ENCODE measurements at places on chromosomes 16 and 17. TPM values are rescaled to one million over a fixed set of nuclear protein-coding genes. Genes with fewer than 3 reads are reported as not detected.

The AP1G1 gene
- 49.3 TPM for total RNA-seq

The WNT3 gene
- 2.1 TPM for total RNA-seq

DNA sequence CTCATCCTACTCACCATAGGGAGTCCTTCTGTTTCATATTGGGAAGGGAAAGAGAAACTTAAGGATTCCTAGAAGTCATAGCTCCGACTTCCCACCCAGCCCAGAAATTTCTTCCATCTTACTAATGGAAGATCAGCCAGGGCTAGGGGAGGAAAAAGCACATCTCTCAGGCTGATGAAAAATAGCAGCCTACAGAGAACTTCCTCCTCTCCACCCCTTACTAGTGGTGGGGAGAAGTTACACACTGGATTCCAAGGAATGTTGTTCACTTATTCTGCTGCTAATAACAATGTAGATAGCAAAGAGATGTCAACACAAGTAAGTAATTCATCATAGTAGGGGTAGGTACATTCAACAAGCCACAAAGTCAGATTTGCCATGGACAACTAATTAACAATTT lies 94.4 kb downstream of the SPACA3 start:
- DNase-seq, result no peak

The DPEP1 gene
- total RNA-seq, result not detected

The SHBG gene
- total RNA-seq, result 0.55 TPM

The ZSCAN10 gene
- not detected for total RNA-seq

DNA sequence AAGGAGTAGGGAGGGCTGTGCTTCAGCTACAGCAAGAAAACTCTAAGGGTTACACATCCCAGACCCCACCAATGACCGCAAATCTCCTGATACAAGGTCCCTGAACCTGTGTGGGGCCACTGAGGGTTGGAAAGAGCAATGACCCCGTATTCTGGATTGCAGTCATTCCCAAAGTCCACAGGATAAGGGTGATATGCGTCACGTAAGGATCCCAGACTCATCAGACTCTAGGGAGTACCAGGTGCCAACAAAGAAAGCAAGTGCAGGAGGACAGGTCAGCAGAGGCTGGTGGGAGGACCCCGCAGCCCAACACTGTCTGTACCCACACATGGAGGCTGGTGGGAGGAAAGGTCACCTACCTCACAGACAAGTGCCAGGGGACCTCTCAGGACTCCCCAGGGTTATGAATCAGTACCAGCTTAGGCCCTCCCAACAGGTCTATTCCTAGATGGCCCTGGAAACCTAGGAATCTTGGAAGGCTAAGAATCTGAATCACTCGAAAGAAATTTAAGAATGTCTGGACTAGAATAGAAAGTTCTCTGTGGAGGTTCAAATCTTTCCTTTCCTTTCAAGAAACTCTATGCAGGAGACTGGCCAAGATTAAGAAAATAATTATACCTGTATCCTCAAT lies 16.2 kb downstream of the PITPNA start:
- DNase-seq, result no peak

GRCh38 chr17:28744104-28744971 lies 527 bp downstream of the TRAF4 start:
- peak; percentile 68 for DNase-seq

DNA sequence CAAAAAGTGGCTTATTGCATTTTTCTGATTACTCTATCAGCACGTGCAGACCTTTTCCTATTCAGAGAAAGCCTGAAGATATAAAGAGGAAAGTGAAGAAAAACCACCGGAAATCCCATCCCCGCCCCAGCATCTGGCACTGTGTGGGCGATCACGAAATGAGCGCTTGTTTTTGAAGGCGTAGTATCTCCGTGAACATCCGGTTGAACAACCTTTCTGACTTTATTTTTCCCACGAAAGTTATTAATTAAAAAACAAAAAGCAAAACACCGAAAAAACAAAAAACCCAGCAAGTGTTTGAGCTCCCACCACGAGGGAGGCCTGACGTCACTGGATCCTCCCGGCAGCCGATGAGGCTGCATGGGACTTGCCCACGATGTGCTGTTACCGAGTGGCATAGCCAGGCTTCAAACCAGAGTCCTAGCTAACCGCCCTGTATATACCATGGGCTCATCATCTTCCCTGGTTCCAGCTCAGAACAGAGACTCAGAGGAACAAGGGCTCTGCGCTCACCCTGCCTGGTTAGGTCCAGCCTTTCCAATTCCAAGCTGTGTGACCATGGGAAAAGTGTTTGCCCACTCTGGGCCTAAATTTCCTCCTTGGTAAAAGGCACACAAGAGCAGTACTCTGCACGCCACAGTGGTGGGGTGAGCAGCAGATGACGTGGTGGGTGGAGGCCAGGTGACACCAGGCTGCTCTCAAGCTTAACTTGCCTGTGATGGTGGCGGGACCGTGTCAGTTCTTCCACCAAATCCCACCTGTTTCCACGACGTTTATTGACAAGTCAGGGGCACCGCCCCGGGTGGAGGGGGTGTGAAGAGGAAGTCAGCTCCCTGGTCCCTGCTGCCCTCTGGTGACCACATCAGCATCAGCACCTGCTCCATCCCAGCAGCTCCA lies 34.3 kb upstream of the IL21R start:
- DNase-seq, result peak; percentile 90

DNA sequence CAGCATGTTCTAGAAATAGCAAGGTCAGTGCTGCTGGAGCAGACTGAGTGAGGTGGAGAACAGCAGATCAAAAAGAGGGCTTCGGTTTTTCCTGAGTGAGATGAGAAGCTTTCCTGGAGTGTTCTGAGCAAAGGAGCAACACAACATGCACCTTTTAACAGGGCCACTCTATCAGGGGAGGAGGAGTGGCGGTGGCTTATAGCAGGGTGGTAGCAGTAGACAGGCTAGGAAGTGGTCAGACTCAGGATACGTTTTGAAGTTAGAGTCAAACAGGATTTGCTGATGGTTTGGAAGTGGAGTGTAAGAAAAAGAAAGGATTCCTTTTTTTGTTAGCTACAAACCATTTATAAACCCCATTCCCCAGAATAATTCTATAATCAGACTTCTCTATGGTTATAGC lies 12.5 kb downstream of the POLG2 start:
- DNase-seq, result no peak

GRCh38 chr16:10067835-10068234 lies 114.4 kb downstream of the GRIN2A start:
- DNase-seq, result no peak

The PRR11 gene
- 2.5 TPM for total RNA-seq

- DNase-seq, result no peak
Measured at GRCh38 chr16:1356061-1356900, 4.5 kb downstream of the GNPTG start.

- no peak for DNase-seq
Measured at GRCh38 chr17:29664743-29665480, 42.2 kb upstream of the CORO6 start.

The CENPX gene
- 37.2 TPM for total RNA-seq

DNA sequence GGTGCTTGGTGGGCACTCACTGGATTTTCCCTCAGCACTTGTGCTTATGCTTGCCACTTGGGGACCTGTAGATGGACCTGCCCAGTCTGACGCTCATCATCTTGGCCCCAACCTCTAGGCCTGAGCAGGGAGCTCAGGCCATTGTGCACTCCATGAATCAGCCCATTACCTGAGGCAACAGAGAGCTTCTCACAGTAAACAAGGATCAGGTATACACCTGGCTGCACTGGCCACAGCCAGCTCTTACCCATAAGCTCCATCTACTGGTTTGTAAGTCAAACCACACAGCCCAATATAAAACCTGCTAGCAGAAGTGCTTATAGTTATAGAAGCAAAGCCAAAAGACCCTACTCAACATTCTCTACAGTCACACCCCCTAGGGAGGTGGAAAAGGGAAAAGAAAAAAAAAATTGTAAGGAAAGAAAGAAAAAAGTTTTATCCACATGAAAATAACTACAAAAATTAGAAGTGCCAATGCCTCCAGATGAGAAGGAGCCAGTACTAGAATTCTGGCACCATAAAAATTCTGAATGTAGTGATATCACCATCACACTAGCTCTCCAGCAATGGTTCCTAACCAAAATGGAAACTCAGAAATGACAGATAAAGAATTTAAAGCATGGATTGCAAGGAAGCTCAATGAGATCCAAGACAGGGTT lies 87.8 kb upstream of the CDH5 start:
- DNase-seq, result no peak

DNA sequence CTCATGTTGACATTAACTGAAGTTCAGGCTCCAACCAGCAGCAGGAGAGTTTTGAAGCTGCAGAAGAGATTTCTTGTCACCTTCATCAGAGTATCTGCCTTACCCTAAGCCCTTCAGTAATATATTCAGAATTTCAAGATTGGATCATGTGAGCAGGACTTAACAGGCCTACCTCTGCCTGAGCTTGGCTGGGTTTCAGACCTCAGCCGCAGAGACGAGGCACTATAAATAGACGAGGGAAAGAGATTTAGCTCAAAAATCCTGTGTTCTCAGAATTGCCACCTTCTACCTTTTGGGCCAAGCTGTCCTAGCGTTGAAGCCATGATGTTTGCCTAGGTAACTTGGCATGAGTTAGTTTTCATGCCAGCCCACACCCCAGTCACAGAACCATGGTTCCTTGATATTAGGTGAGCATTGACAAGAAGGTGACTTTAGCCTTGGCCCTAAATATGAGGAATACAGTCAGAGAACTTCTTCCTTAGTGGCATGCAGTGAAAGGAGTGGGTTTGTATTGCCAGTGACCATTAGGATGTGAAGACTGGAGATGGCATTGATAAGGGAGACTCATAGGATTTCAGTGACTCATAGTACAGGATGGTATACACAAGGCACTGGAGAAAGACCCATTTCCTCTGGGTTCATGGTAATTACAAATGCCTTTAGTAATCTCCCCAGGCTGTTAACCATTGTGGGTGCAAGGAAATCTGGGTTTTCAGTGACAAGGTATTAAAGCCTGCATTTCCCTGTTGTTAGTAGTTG lies 224.3 kb downstream of the MSI2 start:
- DNase-seq, result no peak

DNA sequence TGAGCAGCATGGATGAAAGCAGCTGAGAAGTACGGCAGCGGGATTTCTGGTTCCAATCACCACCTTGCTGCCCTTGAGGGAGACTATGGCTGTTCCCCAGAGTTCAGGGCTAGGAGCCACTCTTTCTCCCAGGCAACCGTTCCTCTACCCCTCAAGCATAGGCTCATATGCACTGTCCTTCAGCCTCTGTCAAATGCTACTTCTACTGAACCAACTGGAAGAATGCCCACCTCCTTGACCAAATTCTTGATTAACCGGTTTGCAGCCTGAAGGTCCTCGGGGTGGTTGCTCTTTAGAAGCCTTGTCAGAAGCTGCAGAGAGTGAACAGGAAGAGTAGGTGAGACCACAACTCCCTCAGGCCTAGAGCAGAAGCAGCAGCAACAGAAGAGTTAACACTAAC lies 23.8 kb downstream of the GGA2 start:
- DNase-seq, result no peak

The PABPN1L gene
- total RNA-seq, result not detected

DNA sequence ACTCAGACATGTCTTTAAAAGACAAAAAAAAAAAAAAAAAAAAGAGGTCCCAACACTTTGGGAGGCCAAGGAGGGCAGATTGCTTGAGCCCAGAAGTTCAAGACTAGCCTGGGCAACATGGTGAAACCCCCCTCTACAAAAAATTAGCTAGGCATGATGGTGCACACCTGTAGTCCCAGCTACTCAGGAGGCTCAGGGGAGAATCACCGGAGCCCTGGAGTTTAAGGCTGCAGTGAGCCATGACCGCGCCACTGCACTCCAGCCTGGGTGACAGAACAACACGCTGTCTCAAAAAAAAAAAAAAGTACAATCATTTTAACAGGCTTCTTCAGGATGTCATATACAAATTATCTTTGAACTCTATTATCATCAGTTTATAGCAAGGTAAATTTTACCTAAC lies 22.0 kb downstream of the C16orf87 start:
- DNase-seq, result no peak

DNA sequence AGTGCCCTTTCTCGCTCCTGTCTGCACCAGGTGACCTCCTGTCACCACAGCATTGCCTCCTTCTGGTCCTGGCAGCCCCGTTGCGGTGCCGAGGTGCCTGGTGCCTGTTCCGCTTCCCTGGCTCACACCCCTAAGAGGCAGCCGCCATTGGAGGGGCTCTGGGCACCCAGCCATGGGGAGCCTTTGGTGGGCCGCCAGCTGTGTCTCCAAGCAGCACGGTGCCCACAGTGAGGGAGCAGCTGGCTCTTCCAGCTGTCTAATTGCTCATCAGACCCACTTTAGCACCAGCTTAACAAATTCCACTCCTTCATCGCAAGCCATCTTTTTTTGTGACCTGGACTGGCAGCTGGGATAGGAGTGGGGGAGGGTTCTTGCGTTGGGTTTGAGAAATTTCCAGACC lies 276.1 kb downstream of the SNX29 start:
- DNase-seq, result no peak

GRCh38 chr16:554640-555365 lies 5.4 kb upstream of the PRR35 start:
- no peak for DNase-seq
